ENCODE measurements at places on chromosomes 1 and 21.

- peak; percentile 76 for DNase-seq
These were observed 241.8 kb downstream of the TRABD2B start for GRCh38 chr1:47755101-47755990.

- DNase-seq = no peak
These were observed 2.0 kb downstream of the EDEM3 start for GRCh38 chr1:184752656-184753055.

GRCh38 chr1:94799206-94799605, 21.0 kb upstream of the SLC44A3 start:
- no peak for DNase-seq

DNA sequence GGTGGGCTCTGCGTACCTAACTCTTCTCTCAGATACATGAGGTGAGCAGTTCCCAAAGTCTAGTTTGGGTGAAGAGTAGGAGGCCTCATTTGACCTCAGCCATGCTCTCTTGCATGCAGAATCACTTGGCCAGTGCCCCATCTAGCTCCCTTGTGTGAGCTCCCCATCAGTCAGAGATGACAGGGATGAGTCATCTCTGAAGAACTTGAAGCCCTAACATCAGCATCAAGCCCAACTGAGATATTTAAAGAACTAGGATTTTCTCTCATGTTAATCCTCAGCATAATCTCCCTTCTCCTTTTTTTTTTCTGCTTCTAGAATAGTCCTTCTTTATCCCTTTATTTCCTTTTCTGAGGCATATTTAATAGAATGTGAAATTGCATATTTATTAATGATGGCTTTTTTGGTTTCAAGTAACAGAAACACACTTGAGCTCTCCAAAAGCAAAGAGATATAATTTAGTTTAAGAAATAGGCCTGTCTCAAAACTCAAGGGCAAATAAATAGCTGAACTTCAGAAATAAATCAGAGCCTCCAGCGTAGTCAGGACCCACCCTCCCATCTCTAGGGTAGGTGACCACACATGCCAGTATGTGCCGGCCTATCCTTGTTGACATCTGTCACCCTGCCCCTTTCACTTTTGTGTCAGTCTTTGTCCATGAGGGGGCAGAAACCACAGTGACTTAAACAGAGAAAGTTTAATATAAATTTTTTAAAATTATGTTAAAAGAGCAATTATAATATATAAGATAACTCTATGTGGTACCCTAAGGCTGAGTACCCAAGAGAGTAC, 112.3 kb downstream of the TSEN15 start:
- DNase-seq = peak; percentile 19

- DNase-seq = no peak
These were observed 387.8 kb upstream of the LYPLAL1 start for GRCh38 chr1:218785928-218786327.

DNA sequence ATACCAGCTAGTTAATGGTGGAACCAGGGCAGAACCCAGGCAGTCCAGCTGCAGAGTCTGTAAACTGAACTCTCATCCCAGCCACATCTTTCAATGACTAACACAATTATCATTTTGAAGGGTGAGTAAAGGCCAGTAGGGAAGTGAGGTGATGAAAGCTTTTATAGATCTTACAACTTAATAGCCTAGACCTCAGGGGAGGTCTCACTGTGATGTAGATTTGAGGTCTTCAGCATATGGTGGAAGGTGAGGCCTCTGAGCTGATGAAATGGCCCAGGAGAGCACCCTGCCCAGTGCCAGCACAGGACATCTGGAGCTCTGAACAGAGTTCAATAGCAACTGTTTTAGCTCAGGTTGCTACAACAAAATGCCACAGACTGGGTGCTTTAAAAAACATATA, 44.8 kb upstream of the POU2F1 start:
- DNase-seq = no peak

- DNase-seq = no peak
These were observed 29.7 kb downstream of the ZBTB8A start for GRCh38 chr1:32568929-32569328.

DNA sequence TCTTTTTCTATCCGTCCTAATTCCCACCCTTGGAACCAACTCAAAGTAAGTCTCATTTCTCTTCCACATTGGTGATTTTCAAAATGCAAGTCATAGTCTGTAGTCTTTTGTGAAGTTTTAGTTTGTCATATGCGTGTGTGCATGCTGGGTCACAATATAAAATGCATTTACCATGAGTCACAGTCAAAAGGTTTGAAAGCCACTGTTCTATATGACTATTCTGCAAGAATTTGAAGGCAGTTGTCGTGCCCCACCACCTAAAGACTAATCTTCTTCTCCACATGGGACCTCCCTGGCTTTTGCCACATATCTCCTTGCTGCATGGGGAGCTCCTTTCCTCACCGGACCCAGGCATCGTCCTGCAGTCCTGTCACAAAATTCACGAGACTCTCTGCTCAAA, 1.6 kb downstream of the STPG1 start:
- DNase-seq = no peak

DNA sequence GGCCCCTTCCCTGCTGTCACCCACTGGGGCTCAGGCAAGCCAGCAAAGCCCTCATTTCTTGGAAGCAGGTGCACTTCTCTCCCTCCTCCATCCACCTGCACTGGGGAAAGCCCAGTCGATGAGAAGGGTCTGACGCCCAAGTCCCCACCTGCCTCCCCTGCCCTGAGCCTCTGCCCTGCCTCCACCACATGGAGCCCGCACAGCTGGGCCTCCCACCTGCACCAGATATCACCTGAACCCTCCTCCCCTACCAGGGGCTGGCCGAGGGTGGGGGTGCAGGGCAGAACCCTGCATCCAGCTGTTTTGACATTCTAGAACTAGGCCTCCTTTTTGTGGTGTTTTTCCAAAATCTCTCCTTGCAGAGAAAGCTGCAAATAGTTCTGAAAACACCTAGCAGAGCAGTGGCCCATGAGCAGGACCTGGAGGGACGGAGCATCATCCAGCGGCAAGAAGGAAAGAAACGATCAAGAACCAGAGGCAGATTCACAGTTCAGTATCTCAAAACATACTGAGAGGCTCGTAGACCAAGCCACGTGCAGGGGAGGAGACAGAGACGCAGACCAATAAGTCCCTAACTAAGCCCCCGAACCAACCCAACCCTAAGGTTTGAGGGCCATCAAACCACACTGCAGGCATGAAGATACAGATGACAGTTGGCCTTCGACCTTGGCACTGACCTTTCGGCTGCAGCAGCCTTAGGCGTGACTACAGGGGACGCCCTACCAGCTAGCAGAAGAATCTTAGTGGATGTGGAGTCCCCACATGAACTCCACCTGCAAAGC, 16.7 kb downstream of the CHD5 start:
- DNase-seq = no peak

DNA sequence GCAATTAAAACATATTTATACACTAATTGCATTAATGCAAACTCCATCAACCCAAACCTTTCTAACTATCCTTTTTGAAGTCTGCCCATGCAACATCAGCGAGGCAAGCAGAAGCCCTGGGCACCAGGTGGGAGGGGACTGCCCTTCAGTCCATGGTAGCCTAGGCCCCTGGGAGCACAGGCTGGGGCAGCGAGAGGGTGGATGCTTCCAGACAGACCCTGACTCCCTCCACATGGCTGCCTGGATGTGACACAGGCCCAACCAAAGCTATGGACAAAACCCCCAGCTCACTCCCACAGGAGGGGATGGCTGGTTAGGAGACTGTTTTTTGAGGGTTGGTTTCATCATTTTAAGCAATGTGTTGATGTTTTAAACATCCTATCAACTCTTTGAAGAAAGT, 17.8 kb upstream of the LRRC47 start:
- no peak for DNase-seq

- DNase-seq = no peak
These were observed 436.8 kb upstream of the NR5A2 start for GRCh38 chr1:199590708-199591107.

DNA sequence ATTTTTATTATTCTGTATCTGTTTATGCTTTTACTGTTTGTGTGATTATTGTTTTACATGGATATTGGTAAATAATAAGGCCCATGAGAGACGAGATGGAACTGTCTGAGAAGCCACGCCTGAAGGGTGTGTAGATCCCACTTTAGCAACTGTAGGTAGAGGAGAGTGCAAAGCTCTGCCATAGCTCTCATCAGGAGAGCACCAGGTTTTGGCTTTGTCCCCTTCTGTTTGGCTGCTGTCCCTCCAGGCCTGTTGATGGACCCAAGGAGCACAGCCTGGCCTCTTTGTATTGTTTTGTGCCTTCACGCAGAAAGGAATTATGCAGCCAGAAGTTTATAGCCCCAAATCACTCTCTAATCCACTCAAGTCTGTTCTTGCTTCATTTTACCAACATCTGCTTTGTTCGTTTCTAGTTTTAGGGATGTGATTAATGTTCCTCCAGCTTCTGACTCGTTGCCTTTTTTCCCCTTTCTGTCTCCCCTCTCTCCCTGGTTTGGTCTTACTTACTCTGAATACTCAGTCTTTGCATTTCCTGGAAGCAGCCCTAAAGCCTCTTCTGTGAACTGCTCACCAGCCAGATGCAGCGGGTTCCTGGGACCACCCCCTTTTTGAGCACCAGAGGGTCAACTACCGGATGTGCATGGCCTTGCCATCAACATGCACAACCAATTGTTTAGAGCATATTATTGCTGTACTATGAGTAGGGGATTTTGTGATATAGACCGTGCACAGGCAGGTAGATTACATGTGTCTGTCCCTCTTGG, 127.3 kb downstream of the HHAT start:
- no peak for DNase-seq

- DNase-seq = no peak
These were observed 71.3 kb upstream of the MUTYH start for GRCh38 chr1:45411510-45411899.

GRCh38 chr1:90850181-90850897, 133.2 kb upstream of the BARHL2 start:
- DNase-seq = no peak

- DNase-seq = no peak
These were observed 85.2 kb downstream of the KIF1B start for GRCh38 chr1:10295481-10296085.

DNA sequence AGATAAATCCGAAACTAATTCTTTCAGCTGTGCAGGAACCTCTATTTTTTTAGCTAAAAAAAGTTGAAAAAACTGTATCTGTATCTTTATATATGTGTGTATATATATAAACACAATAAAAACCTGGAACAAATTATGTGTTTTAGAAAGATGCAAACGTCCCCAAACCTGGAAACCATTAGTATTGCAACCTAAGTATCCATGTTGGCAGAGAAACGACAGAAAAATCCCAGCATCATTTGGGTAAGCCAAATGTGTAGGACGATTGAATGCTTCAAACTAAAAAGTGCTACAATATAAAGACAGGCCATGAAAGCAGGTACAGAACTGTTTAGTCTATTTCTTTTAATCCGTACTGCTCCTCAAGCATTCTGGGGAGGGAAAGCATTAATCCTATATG, 87.9 kb downstream of the AHCTF1 start:
- DNase-seq = no peak

DNA sequence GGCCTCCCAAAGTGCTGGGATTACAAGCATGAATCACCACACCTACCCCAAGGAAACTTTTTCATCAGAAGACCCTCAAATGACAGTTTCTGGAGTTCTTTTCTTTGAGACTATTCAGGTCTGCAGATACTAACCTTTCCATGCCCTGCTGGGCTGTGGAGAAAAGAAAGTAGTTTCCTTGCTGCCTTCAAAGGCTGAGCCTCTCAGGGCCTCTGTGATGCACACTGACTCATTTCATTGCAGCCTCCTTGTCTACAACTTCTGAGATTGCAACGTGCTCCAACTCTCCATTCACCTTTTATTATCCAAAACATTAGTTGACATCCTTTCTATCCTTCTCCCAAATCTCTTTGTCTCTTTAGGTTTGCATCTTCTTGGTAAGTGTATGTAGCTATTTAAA, 8.8 kb upstream of the SAMSN1 start:
- peak; percentile 52 for DNase-seq

GRCh38 chr1:237959838-237960237, 69.1 kb upstream of the ZP4 start:
- no peak for DNase-seq

- DNase-seq = no peak
These were observed 229.3 kb downstream of the USH2A start for GRCh38 chr1:216193839-216194443.

GRCh38 chr21:29477347-29477746, 178.6 kb downstream of the BACH1 start:
- no peak for DNase-seq

DNA sequence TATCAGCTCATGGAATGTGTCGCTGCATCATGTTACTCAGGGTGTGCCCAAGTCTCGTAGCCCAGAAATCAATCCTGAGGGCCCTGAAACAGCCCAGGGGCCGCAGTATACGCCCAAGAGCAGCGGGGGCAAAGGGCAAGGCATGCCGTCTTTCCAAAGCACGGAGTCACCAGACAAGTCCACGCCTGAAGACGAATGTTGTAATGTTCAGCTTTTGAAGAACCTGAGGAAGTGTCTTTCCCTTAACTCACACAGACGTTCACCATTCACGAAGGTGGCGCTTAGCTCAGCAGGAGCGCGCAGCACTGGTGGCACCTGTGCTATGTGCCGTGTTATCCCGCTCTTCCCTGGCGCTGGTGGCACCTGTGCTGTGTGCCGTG, 18.8 kb upstream of the PWP2 start:
- no peak for DNase-seq

DNA sequence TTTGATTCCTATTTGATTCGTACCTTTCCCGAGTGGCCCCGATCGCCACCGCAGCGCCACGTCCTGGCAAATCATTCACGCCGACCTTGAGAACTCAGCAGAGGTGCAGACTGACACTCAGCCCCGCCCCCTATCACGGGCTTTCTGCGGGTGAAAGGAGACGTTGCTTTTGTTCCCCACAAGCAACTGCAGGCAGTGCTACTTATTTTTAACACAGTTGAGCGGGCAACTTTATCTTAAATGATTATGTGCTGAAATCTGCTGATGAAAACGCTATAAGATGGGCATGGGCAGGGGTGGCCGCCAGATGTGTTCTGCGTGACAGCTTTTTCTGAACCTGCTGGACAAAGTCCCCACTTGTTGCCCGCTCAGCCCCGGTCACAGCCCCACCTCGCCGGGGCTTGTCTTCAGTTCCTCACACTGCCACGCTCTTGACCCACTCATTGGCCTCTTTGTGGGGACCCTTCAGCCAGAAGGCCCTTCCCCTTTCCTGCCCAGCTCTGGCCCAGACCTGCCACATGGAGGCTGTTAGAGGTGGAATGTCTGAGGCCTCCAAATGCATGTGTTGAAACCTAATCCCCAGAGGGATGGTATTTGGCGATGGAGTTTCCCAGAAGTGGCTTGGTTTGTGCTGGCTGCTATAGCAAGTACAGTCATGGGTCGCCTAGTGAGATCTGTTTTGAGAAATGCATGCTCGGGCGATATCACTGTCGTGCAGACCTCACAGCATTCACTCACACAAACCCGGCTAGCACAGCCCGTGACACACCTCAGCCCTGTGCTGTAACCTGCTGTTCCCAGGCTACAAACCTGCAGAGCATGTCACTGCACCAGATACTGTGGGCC, 15.7 kb upstream of the PDXK start:
- no peak for DNase-seq

GRCh38 chr1:59075021-59075420, 221.9 kb upstream of the FGGY start:
- no peak for DNase-seq

All from activated CD4-positive, alpha-beta T cell treated with anti-CD3 and anti-CD28 coated beads, Interleukin-2, amount 50 U/mL, for 48 hours (primary cell).